ENCODE measurements at places on chromosomes 5 and 9.

- DNase-seq, result no peak
These were observed 157.5 kb upstream of the FSTL4 start for GRCh38 chr5:133769842-133770241.

DNA sequence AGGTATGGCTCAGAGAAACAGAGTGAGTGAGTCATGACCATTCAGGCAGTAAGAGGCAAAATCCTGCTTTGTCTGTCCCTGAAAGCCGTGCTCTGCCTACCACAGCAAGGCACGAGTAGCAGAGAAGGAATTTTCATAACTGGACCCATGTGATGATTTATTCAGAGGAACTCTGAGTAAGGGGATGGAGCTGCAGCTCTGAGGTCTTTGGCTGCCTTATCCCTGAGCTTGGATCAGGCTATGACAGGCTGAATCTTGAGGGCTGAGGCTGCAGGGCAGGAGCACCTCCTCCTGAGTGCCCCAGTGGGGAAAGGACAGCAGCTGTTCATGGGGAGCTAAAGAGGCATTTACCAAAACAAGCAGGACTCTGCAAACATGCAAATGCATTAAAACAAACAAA, 183.4 kb downstream of the PAPPA start:
- DNase-seq, result no peak

DNA sequence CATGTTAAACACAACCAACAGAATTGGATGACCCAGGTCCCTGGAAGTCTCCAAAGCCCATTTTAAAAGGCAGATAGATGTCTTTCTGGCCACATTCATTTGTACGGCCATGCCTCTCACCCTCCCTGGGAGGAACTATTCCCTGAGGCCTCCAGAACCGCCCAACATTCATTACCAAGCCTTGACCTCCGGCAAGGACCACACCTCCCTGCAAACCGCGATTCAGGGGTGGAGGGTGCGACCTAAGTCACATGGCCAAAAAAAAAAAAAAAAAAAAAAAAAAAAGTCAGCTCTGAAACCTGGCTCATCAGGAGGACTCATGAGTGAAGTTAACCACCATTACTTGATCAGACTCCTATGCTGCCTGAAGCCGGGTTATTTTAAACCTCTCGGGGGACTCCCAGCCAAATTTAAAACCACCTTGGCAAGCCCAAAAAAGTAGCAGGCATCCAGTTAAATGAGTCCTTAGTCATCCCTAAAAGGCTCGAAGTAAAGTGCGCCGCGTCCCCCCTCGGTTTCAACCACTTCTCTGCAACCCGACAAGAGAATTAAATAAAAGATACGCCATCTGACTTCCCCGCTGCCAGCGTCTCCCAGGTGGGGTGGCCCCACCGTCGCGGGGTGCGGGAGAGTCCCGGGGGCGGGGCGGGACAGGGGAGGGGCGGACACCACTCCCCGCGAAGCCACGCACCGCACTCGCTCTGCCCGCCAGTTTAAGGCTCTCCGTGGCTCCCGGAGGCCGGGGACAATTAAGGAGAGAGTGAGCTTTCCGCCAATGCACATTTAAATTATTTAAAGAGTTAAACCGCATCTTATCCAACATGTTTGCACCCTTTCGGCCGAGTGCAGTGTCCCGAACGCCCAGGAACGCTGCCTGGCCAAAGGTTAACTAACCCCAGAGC, 2.3 kb downstream of the KLF9 start:
- DNase-seq, result no peak

- DNase-seq, result no peak
These were observed 8.4 kb upstream of the FAM81B start for GRCh38 chr5:95382801-95383200.

- DNase-seq, result no peak
These were observed 445.5 kb downstream of the MED10 start for GRCh38 chr5:5932824-5933223.

DNA sequence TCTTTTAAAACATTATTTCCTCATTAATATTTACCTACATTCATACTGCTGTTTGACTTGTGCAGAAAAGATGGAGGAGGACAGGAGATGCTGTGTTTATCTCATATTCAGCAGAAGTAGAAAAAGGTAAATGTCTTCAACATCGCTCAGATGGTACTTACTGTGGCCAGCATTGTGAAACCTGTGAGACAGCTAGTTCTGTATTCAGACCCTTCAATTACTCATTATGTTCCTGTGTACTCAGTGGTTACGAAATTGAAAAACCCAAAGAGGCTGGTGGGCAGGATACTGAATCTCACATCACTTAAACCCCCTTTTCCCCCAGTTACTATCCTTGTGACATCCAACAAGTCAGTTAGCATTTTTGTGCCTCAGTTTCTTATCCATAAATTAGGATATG, 216.0 kb downstream of the KDM4C start:
- DNase-seq, result no peak

DNA sequence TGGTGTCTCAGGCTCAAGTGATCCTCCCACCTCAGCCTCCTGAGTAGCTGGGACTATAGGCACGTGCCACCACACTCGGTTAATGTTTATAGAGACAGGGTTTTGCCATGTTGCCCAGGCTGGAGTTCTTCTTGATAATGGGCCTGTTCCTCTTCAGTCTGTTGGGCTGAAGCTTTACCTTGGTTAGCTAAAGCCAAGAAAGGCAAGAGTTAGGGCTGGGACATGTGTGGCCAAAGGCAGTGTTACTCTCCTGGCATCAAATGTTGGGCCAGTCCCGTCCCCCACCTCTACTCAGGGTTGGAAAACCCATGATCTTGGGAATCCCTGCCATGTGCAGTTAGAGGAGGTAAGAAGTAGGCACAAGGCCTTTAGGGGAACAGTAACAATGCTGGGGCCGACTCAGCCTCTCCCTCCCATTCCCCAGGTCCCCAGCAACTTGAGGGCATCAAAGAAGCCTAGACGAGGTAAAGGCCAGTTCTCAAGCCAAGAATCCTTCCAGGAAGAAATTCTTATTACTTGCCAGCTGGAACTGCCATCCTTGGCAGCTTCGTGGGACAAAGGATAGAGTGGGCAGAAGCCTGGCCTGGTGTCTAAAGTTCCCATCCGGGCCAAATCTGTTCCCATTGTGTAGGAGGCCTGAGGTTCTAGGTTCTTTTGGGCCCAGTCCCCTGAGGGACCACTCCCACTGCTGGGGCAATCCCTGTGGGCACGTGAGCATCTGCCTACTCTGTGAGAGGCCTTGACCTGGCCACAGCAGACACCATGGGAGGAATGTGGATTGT, 4.5 kb downstream of the EGR1 start:
- no peak for DNase-seq

DNA sequence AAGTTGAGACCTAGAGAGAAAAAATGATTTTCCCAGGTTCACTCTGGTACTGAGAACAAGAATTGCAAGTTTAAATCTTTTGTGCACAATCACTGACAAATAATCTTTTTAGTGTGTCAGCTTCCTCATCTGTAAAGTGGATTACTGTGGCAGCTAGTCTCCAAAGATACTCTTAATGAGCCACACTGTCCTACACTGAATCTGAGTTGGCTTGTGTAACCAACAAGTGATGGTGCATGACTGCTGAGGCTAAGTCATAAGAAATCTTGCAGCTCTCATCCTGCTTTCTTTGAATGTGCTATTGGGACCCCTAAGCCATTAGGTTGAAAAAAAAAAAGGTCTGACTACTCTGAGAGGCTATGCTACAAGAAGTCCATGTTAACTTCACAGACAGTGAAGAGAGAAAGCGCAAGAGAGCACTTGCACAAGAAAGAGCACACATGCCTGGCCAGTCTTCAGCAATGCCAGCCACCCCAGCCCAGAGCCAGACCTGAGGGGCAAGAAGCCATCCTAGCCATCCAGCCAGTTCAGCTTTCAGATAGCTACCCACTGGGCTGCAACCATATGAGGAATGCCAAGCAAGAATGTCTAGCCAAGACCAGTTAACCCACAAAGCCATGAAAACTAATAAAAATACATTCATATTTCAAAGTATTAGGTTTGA, 419.4 kb downstream of the RAB3C start:
- no peak for DNase-seq

DNA sequence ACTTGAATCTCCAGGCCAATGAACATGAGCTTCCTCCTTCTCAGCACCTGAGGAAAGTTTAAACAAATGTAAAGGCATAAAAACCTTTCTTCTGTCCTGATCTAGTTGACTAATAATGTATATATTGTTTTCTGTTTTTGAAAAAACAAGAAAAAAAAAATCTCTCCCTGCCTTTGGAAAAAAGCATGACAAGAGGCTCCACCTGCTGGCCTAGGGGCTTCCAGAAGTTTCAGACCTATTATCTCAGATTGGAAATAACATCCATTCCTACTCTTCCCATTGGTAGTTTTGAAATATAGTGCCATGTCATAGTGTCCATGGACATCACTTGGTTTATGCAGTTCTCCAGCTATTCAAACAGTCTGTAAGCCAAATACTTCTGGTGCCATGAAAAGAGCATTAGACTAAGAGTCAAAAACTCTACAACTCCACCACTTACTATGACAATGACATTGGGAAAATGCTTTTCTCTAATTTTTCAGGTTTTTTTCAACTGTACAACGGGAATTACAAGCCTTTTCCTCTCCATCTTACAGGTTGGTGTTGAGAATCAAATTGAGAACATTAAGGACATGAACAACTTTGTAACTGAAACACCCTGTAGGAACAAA, 409.6 kb upstream of the MPDZ start:
- DNase-seq, result no peak

GRCh38 chr9:5869315-5870019, 21.2 kb upstream of the MLANA start:
- DNase-seq, result no peak

DNA sequence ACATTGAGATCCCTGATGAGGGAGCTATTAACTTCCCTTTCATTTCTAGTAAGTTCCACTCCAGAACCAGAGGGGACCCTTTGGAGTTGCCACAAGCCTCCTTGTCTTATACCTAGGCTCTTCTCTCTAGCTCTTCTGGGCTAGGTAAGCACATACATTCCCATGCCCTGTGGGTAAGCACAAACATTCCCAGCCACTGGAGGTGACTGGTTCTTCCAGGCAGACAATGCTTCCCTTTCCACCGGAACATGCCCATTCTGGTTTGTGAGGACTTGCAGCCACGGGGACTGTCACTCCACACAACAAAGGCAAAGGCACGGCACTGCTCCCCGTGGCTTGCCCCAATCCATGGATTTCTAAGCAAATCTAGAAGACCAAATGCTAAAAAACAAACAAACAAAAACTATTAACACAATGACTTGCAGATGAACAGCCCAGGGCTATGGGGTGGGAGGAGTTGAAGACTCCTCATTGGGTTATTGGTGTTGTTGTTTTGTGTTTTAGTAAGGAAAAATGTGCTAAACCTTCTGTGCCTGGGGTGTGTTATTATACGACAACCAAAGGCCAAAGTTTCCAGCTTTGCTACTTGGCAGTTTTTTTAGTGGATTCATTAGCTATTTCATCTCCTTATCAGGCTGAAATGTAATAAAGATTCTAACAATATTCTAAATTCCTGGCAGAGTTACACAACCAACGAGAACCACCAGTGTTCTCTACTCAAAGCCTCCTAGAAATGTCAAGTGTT, 276.2 kb downstream of the SYK start:
- no peak for DNase-seq

DNA sequence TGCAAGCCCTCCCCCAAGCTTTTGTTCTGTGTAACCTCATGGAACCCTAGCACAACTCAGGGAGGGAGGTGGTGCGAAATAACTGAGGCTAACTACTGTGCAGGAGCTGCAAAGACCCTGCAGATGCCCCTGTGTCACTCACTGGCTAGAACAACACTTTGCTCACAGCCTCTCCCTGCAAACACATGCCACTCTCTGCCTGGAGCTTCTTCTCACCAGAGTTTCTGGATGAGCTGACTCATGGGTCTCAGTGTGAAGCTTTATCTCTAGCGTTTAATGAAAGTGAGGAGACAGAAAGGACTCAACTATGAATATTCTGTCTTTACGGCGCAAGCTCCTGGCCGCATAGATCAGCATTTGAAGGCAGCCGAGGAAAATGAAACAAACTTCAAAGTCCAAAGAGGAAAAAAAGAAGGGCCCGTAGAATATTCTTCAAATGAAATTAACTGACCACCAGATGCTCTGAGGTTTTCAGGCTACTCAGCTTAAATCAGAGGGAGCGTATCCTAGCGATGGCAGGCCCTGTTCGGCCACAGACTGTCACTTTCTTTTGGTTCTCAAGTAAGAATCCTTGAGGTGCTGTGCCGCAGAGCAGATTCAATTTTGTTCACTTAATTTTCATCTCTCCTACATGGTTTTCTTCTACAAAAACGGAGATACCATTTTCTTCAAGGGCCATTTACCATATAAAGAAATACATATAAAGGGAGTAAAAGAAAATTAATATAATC, 77.7 kb upstream of the TAS2R1 start:
- no peak for DNase-seq

DNA sequence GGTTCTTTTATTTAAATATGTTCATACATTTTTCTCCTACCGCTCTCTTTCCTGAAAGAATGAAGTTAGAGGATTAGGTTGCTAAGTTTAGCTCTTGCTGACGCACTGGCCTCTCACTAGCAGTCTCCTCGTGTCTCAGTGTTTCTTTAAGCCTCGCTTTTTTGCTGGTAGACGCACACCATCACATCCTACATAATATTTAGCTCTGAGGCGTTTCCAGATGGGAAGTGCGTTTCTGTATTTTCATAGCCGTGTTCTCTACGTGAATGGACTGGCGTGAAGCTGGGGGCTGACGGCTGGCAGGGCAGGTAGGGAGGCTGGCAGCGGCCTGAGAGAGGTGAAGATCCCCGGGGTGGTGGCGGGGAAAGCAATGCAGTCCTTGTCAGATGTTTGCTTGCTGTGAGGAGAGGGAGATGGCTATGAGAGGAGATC, 79.2 kb upstream of the SPRY4 start:
- no peak for DNase-seq

GRCh38 chr5:109451146-109451545, 41.4 kb upstream of the PJA2 start:
- no peak for DNase-seq

- DNase-seq, result no peak
These were observed 69.7 kb downstream of the TRIO start for GRCh38 chr5:14212838-14213237.

GRCh38 chr9:122923947-122924346, 7.4 kb downstream of the ZBTB26 start:
- DNase-seq, result no peak

DNA sequence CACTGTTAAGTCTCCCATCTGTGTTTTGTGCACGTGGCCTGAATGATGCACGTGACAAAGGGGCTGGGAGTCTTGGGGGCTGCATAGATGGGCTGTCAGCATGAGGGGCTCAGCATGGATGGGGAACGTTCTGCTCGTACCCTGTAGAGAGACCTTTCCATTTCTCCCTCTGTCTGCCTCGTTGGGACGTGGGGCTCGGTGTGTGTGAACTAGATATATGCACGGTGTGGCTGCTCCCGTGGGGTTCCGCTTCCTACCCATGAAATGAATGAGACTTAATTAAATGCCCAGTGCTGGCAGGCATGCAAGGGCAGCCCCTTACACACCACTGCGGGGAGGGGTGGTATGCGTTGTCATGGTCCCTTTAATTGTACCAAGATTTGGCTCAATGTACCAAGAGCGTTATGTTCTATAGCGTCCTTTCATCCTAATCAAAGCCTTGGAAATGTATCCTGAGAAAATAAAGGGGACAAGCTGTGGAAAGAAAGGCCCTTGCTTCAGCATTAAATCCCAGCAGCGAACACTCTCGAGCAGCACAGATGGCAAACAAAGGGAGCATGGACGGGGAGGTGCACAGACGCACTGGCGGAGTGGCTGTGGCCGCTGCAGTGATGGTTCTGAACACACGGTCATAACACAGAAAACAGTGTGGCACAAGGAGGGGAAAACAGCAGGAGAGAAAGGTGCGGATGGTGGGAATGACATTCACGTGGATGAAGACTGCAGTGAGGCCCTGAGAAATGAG, 66.8 kb downstream of the RASGEF1C start:
- peak; percentile 46 for DNase-seq
